Psoas muscle (tissue), 8 donors: ENCODE measurements at places on chromosomes 7 and 10. TPM values are rescaled to one million over a fixed set of nuclear protein-coding genes. Genes with fewer than 3 reads are reported as not detected.

IL2RA gene
- total RNA-seq, result 0.74 TPM

EFCAB10 gene
- total RNA-seq, result not detected

DNA sequence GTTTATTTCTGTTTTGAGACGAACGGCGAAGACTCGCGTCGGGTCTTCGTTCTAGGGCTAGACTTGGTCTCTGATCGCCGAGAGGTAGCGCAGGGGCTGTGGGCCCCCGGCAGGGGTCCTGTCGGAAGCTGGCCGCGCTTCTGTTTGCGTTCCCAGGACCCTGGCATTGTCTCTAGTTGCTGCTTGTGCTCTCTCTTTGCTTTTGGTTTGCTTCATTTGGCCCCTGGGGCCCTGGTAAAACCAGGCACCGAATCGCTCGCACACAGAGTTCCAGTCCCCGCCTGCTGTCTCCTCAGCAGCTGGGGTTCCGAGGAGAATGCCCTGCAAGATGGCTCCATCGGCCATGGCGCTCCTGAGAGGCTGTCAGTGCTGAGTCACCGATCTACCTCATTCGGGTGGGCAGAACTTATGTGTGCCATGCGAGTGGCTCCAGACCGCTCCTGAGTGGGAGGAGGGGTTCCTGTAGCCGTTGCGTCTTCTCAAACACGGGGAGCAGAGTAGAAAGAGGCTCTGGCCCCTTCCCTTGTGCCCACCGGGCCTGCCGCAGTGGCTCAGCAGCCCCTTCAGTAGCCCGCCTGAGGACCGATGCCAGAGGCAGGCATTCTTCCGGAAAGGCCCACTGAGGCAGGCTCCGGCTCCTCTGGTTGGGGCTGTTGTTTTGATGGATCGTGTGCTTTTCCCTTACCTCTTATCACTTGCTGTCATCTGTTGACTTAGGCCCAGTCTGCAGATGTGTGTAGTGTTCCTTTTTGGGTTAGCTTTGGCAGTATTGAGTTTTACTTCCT is 826 bp downstream of the CHPF2 start:
- peaks cover 35% of the 10 kb centered on the region for H3K36me3 ChIP-seq
- peaks cover 30% of the 10 kb centered on the region for H3K4me1 ChIP-seq
- peak overlapping the region; percentile 92 for H3K4me3 ChIP-seq
- H3K27me3 ChIP-seq, result no peaks in the 10 kb centered on the region
- DNase-seq, result peak; percentile 59

DNA sequence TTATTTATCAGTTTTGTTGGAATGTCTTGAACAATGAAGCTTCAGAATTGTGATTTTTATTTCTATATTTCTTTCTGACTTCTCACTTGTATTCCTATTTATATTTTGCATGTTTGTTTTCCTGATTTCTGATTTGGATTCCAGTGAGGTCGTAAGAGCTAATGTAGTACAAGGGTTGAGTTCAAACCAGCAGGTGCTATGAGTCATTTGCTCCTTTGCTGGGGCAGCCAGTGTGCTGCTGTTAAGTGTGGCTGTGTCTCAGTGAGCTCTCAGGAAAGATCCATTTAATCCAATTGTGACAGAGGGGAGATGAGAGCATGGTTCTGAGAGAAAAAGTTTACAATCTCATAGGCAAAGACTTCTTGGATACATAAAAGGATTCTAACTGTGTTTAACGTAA is 48.6 kb downstream of the MCU start:
- DNase-seq, result peak; percentile 69
- H3K4me3 ChIP-seq, result peak overlapping the region; percentile 8
- H3K27me3 ChIP-seq, result no peaks in the 10 kb centered on the region
- peak overlapping the region; percentile 82 for H3K27ac ChIP-seq
- no peaks in the 10 kb centered on the region for H3K36me3 ChIP-seq

- H3K27me3 ChIP-seq, result no peaks in the 10 kb centered on the region
- H3K4me3 ChIP-seq, result no peak overlapping the region
- no peaks in the 10 kb centered on the region for H3K4me1 ChIP-seq
- no peak for DNase-seq
- H3K36me3 ChIP-seq, result no peaks in the 10 kb centered on the region
These were observed 10.4 kb downstream of the GRM3 start for GRCh38 chr7:86653919-86654659.

DNA sequence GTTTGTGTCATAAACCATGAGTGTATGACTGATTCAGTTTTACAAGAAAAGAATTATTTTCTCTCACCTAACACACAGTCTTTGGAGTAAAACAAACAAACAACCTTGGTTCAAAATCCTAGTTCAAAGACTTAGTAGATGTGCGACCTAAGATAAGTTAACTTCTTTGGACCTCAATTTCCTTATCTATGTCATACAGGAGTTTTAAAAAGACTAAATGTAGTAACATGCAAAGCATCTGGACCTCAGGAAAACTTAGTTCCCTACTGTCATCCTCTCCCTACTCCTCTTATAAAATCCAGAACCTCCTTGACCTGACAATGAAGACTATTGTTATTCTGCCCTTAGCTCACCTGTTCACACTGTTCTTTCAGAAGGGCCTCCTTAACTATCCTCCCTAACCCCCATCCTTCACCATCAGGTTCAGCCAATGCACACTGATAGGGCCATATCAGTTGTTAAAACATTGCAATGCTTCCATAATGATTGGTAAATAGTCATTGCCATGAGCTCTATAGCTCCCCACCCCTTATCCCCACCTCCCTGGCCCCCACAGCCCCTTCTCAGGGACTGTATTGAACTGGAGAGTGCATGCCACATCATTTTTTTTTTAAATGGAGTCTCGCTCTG is 28.8 kb upstream of the CCNJ start:
- H3K4me1 ChIP-seq, result no peaks in the 10 kb centered on the region
- H3K36me3 ChIP-seq, result no peaks in the 10 kb centered on the region
- DNase-seq, result no peak
- H3K27me3 ChIP-seq, result no peaks in the 10 kb centered on the region

RNF148 gene
- total RNA-seq, result not detected

GRCh38 chr10:128489324-128490247 is 363.4 kb upstream of the MKI67 start:
- no peak overlapping the region for H3K4me3 ChIP-seq
- peaks cover 1% of the 10 kb centered on the region for H3K27me3 ChIP-seq
- DNase-seq, result no peak
- H3K4me1 ChIP-seq, result no peaks in the 10 kb centered on the region

DNA sequence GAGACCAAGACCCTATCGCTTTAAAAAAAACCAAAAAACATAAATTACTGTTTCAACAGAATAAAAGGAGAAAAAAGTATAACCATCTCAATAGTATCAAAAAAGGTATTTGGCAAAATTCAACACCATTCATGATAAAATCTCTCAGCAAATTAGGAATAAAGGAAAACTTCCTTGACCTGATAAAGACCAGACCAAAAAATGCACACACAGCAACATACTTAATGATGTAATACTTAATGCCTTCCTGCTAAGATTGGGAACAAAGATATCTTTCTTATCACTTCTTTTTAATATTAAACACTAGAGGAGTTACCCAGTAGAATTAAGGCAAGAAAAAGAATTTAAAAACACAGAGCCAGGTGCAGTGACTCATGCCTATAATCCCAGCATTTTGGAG is 79.3 kb downstream of the CNOT4 start:
- H3K36me3 ChIP-seq, result peaks cover 11% of the 10 kb centered on the region
- no peak for DNase-seq
- no peaks in the 10 kb centered on the region for H3K27me3 ChIP-seq
- peaks cover 7% of the 10 kb centered on the region for H3K4me1 ChIP-seq
- no peak overlapping the region for H3K4me3 ChIP-seq

GRCh38 chr10:8349610-8350249 is 295.2 kb downstream of the GATA3 start:
- no peaks in the 10 kb centered on the region for H3K36me3 ChIP-seq
- no peaks in the 10 kb centered on the region for H3K4me1 ChIP-seq
- H3K4me3 ChIP-seq, result no peak overlapping the region
- no peak overlapping the region for H3K27ac ChIP-seq

STOX1 gene
- total RNA-seq, result 0.57 TPM

- no peaks in the 10 kb centered on the region for H3K36me3 ChIP-seq
- peaks cover 21% of the 10 kb centered on the region for H3K4me1 ChIP-seq
- no peak overlapping the region for H3K4me3 ChIP-seq
- H3K27me3 ChIP-seq, result no peaks in the 10 kb centered on the region
- no peak for DNase-seq
These were observed 4.7 kb upstream of the CHST3 start for GRCh38 chr10:71959526-71959925.

GRCh38 chr7:55078465-55079372 is 59.9 kb downstream of the EGFR start:
- peak overlapping the region; percentile 20 for H3K4me3 ChIP-seq
- H3K27ac ChIP-seq, result peak overlapping the region; percentile 60
- H3K36me3 ChIP-seq, result no peaks in the 10 kb centered on the region
- no peaks in the 10 kb centered on the region for H3K27me3 ChIP-seq
- peak; percentile 68 for DNase-seq

DNA sequence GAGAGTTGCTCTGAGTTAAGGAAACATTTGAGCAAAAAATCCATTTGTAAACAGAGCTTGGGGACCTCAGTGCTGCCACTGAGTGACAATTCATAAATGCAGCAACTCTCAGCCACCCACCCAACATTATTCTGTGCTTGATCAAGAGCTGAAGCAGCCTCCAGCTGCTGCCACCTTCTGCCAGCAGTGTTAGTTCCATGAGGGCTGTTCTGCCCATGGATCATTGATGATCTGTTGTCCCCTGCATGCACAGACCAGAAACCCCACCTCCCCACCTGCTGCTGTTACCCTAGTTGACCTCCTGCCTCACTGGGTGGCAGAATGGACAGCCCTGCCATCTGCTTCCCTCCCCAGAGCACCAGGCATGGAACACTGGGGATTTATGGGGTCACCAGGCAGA is 305.4 kb downstream of the KCNMA1 start:
- no peak for DNase-seq
- no peaks in the 10 kb centered on the region for H3K36me3 ChIP-seq
- H3K4me3 ChIP-seq, result no peak overlapping the region
- H3K4me1 ChIP-seq, result peaks cover 12% of the 10 kb centered on the region

IKZF1 gene
- total RNA-seq, result 2.0 TPM

- no peak overlapping the region for H3K27ac ChIP-seq
- H3K36me3 ChIP-seq, result no peaks in the 10 kb centered on the region
- DNase-seq, result no peak
- no peak overlapping the region for H3K4me3 ChIP-seq
These were observed 51.8 kb upstream of the AGR3 start for GRCh38 chr7:16933296-16934279.

DNA sequence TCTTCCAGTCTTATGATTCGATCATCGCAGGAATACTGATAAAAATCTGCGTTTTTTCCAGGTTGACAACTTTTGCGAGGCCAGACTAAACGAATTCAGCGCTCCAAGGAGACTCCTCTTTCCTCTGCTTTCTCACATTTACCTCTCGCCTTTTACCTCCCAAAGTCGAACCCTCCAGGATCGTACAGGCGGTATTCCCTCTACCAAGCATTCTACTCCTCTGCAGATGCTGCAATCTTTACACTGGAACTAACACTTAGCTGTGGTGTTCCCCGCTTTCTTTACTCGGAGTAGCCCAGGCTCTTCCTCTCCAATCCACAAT is 449 bp downstream of the NUDT5 start:
- H3K27ac ChIP-seq, result peak overlapping the region; percentile 97
- H3K27me3 ChIP-seq, result no peaks in the 10 kb centered on the region
- H3K4me1 ChIP-seq, result peaks cover 20% of the 10 kb centered on the region
- H3K4me3 ChIP-seq, result peak overlapping the region; percentile 98
- no peak for DNase-seq

GRCh38 chr7:46493196-46493595 is 572.1 kb upstream of the IGFBP3 start:
- no peaks in the 10 kb centered on the region for H3K4me1 ChIP-seq
- DNase-seq, result no peak
- no peaks in the 10 kb centered on the region for H3K27me3 ChIP-seq
- H3K27ac ChIP-seq, result no peak overlapping the region
- H3K4me3 ChIP-seq, result no peak overlapping the region

DNA sequence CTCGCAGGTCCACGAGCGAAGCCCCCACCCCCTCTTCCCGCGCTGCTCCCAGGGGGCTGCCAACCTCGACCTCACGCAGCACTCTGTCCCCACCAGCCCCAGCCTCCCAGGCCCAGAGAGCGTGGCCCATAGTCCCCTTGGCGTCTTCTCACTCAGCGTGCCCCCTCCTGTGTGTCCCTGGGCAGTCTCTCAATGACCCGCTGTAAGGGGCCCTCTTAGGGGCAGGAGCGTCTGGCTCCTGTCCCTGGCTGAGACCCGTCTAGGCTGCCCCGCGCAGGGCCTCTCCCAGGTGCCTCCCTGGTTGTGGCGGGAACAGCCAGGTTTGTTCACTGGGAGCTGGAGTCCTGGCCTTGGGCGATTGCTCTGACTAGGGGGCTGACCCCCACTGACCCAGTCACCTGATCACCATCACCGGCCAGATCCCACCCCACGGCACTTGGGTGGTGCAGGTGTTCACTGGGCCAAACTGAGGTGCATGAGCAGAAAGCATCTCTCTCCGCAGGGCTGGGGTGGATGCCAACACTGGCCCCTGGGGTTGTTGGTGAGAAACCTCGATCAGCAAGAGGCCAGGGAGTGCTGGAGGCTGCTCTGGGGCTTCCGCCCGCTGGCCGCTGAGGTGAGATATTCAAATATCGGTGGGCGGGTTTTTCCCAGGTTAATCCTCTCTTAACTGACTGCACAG is 12.6 kb upstream of the WDFY4 start:
- H3K4me3 ChIP-seq, result no peak overlapping the region
- H3K27me3 ChIP-seq, result peaks cover 5% of the 10 kb centered on the region
- H3K36me3 ChIP-seq, result no peaks in the 10 kb centered on the region

ITPRID1 gene
- total RNA-seq, result not detected

THSD7A gene
- total RNA-seq, result 0.21 TPM

DNA sequence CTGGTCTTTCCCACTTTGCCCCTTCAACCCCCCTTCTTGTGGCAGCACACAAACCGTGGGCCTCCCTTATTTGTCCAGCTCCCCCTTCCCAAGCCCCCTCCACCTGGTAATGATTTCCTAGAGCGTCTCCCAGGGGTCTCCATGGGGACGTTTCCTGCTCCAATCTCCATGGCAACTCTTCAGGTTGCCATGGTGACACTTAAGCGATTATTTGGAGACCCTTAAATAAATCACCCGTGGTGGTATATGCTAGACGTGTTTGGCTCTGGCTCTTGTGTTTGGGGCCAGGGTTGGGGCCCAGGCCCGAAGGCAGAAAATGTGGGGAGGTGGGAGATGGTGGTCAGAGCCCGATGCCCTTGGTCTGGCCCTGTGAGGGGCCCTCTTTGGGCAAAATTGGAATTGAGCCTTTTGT is 41.1 kb upstream of the DLG5 start:
- DNase-seq, result no peak
- peaks cover 17% of the 10 kb centered on the region for H3K4me1 ChIP-seq
- H3K36me3 ChIP-seq, result no peaks in the 10 kb centered on the region
- no peak overlapping the region for H3K4me3 ChIP-seq
